ENCODE measurements at places on chromosomes 7 and 10. TPM values are rescaled to one million over a fixed set of nuclear protein-coding genes. Genes with fewer than 3 reads are reported as not detected.

Gene SMARCD3
- total RNA-seq: 59.0 TPM

DNA sequence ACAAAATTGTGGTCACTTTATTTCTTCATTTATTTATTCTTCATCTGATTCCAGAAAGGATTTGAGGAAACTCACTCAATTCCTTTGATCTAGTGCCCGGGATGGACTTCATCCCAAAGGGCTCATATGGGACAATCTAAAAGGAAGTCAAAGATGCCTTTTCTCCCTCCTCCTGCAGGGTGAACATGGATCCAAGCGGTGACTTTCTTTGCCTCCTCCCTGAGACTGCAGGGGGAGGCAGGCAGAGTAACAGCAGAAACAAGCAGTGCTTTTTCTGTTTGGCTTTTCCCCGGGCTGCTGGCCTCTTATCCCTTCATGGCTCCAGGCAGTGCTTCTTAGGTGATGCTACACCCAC is 10.0 kb upstream of the DNMBP start:
- DNase-seq: peak; percentile 93

DNA sequence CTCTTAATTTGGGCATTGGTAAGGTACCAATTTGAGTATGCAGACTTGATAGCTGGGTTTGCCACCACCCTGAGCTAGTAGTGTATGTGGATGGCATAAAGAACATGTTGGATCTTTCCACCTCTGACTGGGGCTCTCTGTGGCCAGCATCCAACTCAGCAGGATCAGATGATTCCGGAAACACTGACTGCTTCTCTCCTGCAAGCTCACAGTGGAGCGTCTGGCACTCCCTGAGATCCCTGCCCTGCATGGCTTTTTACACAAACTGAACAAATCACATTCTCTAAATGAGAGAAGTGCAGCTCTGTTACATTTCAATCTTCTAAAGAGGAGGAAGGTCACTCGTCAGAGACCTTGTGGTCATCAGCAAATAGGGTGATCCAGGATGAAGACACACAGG is 1057.5 kb downstream of the NRG3 start:
- DNase-seq: peak; percentile 30

DNA sequence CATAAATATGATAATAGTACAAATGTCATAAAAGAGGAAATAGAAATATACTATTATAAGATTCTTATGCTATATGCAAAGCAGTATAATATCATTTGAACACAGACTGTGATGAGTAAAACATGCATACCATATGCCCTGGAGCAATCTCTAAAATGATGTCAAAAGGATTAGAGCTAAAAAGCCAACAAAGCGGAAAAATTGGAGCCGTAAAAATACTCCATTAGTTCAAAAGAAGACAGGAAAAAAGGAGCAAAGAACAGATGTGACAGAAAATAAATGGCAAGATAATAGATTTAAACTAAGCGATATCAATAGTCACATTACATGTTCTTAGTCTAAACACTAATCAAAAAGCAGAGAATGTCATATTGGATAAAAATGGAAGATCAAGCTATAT is 191.0 kb upstream of the PLPP4 start:
- no peak for DNase-seq

Gene CYP26A1
- total RNA-seq: 0.72 TPM

Gene OR9A2
- total RNA-seq: not detected

DNA sequence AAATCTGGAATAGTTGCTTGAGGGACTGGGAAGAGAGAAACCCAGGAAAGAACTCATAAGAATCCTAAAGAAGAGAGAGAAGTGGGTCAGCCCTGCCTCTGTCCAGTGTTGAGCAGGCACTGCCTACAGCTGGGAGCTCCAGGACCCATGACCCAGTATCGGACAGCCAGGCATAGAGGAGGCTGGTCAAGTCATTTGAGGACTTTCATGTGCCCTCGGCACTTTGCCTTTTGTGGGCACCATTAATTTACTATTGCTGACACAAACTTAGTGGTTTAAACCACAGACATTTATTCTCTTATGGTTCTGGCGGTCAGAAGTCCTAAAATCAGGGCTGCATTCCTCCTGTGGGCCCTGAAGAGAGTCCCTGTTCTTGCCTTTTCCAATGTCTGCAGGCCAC is 60.3 kb downstream of the CPXM2 start:
- DNase-seq: no peak

DNA sequence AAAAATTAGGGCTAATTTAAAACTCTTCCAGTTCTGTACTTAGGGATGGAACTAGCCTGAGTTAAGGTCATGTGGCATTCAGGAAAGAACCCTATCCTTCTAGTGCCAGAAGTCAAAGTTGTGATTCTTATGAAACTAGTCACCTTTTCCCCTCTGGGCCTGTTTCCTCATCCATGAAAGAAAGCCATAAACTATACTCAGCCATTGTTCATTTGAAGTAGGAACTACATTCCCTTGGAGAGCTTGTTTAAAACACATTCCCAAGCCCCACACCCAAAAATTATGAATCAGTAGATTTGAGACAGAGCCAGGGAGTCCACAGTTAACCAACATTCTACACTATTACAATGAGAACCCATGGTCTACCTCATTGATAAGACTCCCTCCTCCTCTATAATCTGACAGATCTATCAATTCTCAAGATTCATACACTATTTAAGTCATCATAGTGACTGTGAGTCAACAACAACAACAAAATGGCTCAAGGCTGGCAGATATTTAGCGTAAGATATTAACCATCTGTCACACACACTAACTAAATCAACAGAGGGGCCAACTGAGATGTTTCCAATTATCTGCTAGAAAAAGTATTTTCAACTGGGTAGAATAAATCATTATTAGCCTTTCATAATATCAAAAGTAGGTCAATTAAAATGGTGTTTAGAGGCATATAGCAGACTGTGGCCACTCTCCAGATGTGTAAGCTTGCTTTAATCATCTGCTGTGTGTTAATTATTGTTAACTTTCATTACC is 102.3 kb downstream of the SLC25A13 start:
- DNase-seq: peak; percentile 4

Gene HOXA5
- total RNA-seq: 2.9 TPM

Gene TDRD1
- total RNA-seq: 0.24 TPM

DNA sequence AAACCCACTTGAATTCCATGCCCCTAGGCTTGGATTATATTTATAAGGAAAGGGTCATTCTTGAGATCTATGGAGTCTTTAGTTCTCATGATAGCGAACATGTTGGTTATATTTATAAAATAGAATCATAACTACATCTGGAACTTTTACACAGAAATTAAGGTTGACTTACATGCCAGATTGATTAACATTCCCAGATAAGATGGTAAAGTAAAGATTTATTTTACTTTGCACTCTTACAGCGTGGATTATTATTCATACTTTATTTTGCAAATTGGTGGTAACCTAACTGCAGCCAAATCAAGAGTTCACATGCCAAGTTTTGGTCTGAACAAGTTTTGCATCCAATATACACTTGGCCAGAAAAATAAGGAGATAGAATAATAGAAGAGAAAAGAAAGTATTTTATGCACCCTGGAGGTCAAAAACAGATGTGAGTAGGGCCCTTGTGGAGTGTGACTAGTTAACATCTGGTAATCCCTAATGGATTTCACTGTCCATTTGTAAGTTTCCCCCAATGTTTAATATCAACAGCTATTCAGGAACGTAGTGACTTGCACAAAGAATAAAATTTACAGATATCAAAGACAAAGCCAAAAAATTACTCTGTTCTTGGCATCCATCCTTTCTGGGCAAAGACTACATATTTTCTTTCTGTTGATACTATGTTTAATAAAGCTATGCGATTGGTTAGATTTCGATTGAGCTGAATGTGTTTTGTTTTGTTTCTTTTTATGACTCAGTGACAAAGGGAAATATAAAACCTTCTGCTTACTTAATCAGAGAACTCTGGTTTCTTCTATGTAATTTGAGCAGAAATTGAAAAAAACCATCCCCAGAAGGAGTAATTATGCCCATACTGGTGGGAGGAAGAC is 10.1 kb upstream of the TMEM26 start:
- peak; percentile 41 for DNase-seq

DNA sequence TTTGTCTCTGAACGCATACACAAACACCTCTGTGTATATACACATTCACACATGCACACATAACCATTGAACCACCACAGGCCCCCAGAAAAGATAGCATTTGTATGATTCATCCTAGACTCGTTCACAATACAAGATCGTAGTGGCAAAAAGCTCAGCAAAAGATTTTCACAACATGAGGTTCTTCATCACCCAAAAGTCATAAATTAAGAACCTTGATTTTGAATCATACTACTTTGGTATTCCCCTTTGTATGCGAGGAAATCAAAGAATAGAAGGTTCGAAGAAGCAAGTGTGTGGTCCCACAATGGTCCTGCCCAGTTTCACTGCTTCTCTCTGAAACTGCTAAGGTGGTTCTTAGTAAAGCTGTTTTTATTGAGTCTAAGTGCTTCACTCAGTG is 200.7 kb downstream of the CELF2 start:
- DNase-seq: no peak

- DNase-seq: no peak
These were observed 69.7 kb upstream of the ITPRID1 start for GRCh38 chr7:31444196-31444595.

Gene GRID2IP
- total RNA-seq: 0.96 TPM

Data from umbilical cord (tissue), 2 donors.